ENCODE measurements at places on chromosomes 11 and 22.

- no peak for DNase-seq
Observed at GRCh38 chr11:17439316-17439782, 37.3 kb downstream of the ABCC8 start.

DNA sequence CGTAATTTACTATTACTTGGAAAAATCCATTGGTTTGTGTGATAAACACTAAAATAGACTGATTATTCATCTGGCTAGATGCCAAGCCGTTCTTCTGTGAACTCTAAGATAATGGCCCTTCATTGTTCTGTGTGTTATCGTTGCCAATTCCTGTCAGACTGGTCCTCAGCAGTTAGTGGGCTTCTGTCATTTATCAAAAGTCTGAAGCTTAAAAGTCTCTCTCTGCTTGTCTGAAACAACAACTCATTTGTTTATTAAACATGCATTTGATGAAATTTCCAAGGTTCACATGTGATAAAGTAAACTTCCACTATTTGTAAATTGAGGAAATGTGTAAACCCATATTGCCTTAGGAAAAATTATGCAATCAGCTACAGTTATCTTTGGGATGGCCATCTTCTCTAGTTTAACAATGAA lies 21.1 kb upstream of the RDX start:
- DNase-seq, result no peak

GRCh38 chr11:45933846-45934579 lies 11.6 kb downstream of the LARGE2 start:
- no peak for DNase-seq

DNA sequence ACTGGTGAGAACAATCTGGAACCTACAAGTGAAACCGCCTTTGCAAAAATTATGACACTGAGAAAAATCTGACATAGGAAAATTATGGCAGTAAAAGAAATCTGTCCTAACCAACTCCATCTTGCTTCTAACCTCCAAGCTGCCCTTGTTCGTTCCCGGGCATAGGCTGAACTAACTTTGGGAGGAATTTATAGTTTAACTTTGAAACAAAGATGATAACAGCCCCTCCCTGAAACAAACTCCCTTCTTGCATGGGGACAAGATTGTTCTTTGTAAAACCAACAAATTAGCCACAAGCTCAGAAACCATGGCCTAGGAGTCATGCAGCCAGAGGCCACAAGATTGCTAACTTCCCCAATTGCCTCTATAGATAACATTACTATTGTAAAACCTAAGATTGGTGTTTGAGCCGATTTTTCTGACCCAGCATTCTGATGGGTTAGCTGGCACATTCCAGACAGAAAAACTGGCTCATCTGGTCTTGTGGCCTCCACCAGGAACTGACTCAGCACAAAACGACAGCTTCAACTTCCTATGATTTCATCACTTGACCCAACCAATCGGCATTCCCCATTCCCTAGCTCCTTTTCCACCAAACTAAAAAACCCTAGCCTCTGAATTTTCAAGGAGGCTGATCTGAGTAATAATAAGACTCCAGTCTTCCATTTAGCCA lies 3.6 kb upstream of the CCDC81 start:
- DNase-seq, result no peak

DNA sequence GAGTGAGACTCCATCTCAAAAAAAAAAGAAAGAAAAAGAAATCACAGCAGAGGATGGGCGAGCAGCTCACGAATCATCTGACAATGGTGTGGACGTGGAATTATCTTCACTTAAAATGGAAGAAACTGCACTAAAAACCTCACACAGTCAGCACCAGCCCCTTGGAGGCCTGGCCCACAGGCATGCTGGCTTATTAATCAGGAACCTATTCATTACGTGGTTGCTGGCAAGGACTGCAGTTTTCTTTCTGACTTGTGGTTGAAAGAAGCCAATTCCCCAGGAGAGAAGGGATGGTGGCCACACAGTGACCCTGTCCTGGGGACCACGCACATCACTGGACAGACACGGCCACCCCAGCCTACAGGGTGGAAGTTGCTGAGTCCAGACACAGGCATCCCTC lies 401.1 kb downstream of the CTTN start:
- DNase-seq, result no peak
